Posterior cingulate gyrus (tissue), 11 donors: ENCODE measurements at places on chromosomes 5 and 9.

GRCh38 chr9:110776221-110776620 is 107.6 kb downstream of the MUSK start:
- no peak for DNase-seq

- no peak for DNase-seq
Observed at GRCh38 chr5:33984671-33985124, at the start of gene SLC45A2. SLC45A2 (minus strand) TSS chr5:33984693; CDS start chr5:33984583, 110 bp downstream.

DNA sequence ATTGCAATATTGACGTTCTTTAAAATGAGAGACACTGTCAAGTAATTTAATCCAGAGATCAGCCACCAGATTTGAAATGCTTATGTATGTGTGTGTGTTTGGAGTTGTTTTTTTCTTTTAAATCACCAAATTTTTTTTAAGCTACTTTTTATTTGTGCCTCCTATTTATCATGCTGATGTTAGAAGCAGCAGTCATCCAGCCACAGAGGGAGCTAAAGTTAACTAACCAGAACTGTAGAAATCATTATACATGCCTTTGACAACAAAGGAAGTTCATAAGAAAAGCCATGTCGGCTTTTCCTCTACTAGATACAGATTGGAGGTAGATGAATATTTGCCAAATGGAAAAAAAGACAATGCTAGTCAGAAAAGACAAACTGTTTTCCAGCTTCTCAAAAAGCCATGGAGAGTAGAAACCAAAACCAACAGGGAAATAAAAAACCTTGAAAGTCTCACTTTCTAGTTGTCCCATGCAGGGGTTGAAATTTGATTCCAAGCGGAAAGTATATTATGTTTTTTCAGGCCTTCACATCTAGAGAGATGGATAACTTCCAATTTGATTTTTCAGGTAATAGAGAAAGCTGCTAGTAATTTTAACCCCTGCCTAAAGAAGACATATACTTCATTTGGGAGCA is 4.5 kb downstream of the PURA start:
- no peak for DNase-seq

GRCh38 chr5:27944471-27944870 is 906.1 kb upstream of the CDH9 start:
- no peak for DNase-seq

DNA sequence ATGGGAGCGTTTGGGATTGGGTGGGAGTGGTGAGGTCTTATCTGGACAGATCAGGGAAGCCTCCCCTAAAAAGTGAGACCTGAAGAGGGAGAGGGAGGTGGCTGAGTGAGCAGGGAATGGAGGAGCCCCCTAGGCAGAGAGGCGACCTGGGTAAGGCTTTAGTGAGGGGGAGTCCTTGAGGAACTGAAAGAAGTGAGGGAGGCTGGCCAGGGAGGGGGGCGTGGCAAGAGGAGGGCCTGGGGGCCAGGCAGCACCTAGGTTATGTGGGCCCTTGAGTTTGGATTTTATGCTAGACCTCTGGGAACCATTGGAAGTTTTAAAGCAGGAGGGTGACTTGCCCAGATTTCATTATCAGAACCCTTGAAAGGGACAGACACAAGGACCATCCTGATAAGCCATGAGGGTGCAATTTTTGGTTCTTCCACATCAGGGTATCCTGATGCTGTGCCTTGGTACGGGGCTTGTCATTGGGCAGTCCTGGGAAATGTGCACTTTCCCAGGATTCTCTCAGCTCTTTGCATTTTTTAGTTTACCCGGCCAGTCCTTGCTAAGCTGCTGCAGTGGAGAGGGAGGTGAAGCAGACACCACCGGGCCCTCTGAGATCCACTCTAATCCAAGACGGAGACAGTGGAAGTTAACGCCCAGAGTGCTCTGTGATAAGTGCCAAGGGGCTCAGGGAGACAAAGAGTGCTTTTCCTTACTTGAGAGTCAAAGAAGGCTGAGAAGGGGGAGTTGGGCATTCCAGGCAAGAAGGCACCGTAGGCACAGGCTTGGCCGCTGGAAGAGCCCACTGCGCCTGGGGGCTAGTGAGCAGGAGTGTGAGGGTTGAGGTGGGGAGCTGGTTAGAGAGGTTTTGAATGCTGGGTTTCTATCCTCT is 16.1 kb downstream of the GSN start:
- no peak for DNase-seq

- no peak for DNase-seq
Observed at GRCh38 chr9:116002181-116002580, 151.4 kb upstream of the PAPPA start.

DNA sequence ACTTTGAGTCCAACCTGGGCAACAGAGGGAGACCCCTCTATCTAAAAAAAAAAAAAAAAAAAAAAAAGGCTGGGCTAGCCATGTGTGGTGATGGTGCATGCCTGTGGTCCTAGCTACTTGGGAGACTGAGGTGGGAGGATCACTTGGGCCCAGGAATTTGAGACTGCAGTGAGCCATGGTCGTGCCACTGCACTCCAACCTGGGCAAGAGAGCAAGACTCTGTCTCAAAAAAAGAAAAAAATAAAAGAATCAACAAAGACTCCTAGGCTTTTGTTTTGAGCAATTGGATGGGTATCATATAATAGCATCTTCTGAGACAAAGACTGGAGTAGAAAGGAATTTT is 481.7 kb upstream of the PAPPA start:
- no peak for DNase-seq

DNA sequence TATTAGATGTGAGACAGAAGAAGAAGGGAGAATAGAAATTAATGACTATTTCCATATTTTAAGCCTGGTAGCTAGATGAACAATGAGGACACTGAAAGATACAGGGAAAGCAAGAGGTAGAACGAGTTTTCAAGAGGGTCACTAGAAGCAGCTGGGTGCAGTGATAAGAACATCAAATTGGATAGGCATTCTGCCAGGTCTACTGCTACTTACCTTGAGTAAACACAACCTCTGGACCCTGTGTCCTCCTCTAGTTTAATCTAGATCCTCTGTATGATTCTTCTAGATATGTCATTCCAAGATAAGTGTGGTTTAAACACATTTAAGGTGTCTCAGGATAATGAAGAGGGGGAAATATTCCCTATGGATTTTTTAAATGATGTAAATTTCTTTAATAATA is 31.2 kb downstream of the OTP start:
- no peak for DNase-seq

DNA sequence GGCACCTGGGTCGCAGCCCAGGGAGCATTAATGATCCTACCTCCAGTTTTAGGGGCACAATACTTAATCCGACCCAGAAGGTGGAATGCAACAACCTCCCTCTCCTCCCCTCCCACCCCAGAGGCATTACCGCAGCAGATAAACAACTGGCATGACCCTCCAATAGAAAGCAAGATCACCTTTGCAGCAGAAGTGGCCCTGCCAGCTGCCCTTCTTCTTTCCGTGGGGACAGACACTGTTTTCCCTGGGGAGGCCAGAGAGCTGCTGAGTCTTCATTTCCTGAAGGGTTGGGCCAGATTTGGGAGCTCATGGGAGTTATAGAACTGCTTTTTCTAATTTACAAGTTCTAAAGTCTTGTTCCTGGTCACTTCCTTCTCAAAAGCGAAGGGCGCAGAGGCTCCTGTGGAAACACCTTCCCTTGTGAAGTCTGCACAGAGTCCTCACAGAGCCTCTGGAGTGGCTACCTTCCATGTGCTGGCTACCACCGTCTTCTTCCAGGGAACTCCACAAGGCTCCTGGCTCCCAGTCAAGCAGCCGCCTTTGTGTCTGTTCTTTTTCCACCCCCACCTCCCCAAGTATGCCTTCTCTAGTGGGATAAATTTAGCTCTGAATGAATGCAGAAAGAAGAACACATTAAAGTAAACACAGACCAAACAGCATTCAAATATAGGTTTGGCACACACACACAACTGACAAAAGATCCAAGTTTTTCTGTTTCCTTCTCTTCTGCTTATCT is 8.0 kb upstream of the PALM2AKAP2 start:
- no peak for DNase-seq

DNA sequence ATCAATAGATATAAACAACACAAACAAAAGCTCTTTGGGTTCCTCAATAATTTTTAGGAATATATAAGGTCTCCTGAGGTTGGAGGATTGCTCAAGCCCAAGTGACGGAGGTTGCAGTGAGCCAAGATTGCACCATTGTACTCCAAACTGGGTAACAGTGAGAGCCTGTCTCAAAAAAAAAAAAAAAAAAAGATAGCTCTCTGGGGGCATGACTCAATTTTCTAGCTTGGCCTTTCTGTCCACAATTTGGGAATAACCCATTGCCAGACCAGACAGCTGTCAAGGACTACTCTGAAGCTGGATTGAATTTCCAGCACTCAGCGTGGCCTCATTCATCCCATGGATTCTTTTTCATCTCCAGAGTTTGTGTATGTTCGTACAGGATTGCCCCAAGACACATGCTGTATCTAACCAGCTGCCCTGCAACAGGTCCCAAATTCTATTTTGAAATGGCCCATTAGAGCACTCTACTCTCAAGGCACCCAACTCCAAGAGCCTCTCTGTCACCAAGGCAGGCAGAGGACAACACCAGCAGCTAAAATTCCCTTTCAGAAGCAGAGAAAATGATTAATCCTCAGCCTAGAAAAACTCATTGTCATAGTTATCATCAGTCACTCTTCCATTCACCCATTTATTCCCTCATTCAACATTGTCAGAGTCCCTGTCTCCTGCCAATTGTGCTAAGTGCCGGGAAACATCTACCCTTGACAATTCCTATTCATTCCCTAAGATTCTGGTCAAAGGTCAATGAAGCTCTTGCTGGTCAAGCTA is 8.7 kb downstream of the FAM193B start:
- no peak for DNase-seq

DNA sequence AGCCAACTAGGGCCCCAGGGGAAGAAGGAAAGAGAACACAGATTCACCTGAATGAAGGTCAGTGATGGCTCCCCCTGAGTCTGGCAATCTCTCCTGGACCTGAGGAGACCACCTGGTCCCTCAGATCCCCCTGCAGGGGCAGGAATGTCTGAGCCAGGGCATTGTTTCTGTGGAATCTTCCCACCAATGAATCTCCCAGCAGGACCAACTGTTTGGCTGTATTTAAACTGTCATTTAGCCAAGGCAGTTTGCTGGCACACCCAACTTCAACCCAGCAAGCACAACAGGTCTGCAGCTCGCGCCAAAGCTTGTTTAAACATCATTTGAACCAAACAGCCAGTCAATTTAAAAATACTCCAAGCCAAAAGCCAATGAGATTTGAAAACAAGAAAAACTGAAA is 92.6 kb downstream of the SH3TC2 start:
- DNase-seq = no peak

- DNase-seq = no peak
Observed at GRCh38 chr5:172852490-172853354, 18.7 kb downstream of the ERGIC1 start.

- no peak for DNase-seq
Observed at GRCh38 chr5:1874771-1875220, 7.9 kb downstream of the IRX4 start.

GRCh38 chr5:148922606-148923005 is 96.2 kb downstream of the ADRB2 start:
- DNase-seq = no peak

GRCh38 chr5:142935014-142935413 is 164.8 kb downstream of the ARHGAP26 start:
- no peak for DNase-seq

DNA sequence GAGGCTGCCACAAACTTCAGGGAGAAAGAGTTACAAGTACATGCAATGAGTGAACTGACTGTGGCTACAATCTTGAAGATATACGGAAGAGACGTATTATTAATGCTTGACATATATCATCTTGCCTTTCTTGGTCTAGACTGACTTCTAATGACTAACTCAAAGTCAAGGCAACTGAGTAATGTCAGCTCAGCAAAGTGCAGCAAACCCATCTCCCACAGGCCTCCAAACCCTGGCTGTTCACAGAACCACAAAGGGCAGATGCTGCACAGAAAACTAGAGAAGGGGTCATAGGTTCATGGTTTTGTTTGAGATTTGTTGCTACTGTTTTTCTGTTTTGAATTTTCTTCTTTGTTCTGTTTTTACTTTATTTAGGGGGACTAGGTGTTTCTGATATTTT is 21.0 kb downstream of the IL7R start:
- DNase-seq = no peak

DNA sequence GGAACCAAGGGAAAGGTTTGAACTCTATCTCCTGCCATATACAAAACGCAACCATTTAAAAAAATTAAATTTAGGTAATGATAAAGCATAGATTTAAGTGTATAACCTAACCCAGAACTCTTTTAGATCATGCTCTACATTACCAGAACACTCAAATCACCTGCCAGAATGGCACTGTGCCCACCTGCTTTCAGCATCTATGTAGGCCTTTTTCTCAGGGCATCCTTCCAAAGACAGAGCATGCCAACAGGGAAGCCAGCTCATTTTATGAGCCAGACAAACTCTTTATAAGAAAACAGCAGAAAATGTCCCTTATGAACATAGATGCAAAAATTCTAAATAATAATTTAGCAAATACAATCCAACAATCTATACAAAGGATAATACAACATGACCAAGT is 47.9 kb upstream of the SMAD5 start:
- DNase-seq = no peak

- no peak for DNase-seq
Observed at GRCh38 chr9:93316726-93317494, 133.0 kb downstream of the WNK2 start.

DNA sequence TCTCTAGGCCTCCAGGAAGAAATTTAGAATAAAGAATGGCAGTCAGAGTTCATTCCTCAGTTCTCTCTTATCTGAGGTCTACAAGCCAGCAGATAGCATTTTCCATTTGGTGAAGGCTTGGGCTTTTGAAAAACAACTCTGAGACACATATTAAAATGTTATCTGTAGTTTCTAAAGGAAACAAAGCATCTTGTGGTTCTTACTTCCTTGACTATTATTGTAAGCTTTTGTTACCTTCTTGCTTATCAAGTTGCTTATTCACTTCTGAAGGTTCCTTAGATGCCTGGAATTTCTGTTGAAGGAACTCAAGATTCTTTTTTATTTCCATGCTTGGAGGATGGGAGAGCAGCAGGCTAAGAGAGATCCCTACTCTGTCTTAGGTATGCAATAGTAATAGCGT is 79.2 kb upstream of the MRPS30 start:
- no peak for DNase-seq

GRCh38 chr5:125336401-125336800 is 590.0 kb upstream of the ZNF608 start:
- DNase-seq = no peak

DNA sequence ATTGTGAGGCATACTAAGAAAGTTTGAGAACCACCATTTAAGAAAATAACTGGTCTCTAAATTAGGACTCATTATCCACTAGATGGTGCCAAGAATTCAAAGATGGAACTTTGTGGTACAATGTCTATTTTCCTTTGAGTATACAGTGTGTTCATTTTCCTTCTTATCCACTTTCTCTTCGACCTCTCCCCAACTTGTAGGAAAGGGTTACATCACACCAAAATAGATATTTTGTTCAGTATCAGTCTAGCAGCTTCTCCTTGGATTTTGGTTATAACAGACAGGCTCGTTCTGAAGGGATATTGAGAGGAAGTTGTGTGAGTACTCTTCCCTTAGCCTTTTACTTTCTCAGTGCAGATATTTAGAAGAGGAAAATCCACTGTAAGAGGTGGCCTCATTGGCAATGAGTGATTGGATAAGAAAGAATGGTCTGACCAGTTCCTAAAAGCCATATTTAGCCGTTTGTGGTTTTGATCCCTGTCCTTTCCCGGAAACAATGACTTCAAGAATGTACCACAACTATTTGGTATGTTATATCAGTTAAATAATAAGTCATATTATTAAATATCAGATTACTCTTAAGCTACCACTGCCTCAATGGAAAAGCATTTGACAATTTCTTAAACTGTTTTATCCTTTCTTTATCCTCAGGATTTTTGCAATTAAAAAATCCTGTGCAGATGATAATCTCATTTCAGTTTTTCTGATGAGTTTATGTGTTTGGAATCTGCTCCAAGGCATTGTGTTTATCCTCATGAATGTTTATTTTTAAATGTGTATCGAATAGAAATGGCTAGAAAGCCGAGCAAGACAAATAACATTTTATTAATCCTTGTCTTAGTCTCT is 69.0 kb upstream of the GRAMD2B start:
- DNase-seq = no peak
